Aorta (tissue), 5 donors: ENCODE measurements at places on chromosomes 5 and 9. TPM values are rescaled to one million over a fixed set of nuclear protein-coding genes. Genes with fewer than 3 reads are reported as not detected.

FAM169A gene
- total RNA-seq: 2.2 TPM

PCDHB10 gene
- 3.6 TPM for total RNA-seq

ANKRD55 gene
- total RNA-seq: 0.32 TPM

SH3TC2 gene
- 2.9 TPM for total RNA-seq

C9orf40 gene
- 3.8 TPM for total RNA-seq

- H3K27me3 ChIP-seq: no peaks in the 10 kb centered on the region
- H3K27ac ChIP-seq: no peak overlapping the region
- no peaks in the 10 kb centered on the region for H3K36me3 ChIP-seq
- DNase-seq: no peak
Measured at GRCh38 chr9:95425910-95426551, 90.7 kb downstream of the PTCH1 start.

DNA sequence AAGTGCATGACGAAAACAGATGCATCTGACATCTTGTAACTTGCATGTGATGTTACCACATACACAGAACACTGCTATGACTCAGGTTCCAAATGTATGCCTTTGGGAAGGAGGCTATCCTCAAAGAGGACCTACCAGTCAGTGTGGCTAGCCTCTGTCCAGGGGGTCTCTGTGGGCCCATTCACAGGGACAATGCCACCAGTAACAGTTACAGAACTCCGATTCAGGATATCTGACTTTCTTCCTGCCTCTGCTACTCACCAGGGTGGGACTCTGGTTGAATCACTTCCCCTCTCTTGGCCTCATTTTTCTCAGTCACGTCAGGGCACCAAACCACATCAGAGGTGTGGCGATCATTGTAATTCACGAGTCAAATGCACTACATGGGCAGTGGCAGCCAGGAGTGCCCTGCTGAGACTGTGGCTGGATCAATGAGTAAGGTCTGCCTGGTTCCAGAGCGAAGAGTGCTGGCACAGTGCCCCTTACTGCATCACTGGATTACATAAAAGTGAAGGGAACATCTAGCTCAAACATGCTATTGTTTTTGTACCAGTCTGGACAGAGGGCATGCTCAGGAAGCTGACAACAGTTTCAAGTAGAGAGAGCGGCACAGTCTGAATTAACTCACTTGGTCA lies 13.2 kb downstream of the ATOX1 start:
- no peaks in the 10 kb centered on the region for H3K27me3 ChIP-seq
- peak; percentile 77 for DNase-seq
- H3K36me3 ChIP-seq: no peaks in the 10 kb centered on the region
- H3K4me1 ChIP-seq: peaks cover 2% of the 10 kb centered on the region
- H3K4me3 ChIP-seq: no peak overlapping the region

GRCh38 chr5:177605078-177605477 lies 5.1 kb downstream of the B4GALT7 start:
- no peaks in the 10 kb centered on the region for H3K36me3 ChIP-seq
- H3K4me3 ChIP-seq: no peak overlapping the region
- H3K27me3 ChIP-seq: no peaks in the 10 kb centered on the region
- H3K27ac ChIP-seq: no peak overlapping the region
- no peaks in the 10 kb centered on the region for H3K4me1 ChIP-seq

- no peaks in the 10 kb centered on the region for H3K4me1 ChIP-seq
- no peak overlapping the region for H3K27ac ChIP-seq
- peak; percentile 59 for DNase-seq
- no peaks in the 10 kb centered on the region for H3K27me3 ChIP-seq
- no peaks in the 10 kb centered on the region for H3K36me3 ChIP-seq
Measured at GRCh38 chr9:126532951-126533925, 80.5 kb upstream of the LMX1B start.

- no peak overlapping the region for H3K4me3 ChIP-seq
- DNase-seq: no peak
- H3K27me3 ChIP-seq: no peaks in the 10 kb centered on the region
- no peak overlapping the region for H3K27ac ChIP-seq
Measured at GRCh38 chr9:5186416-5187169, 1.2 kb upstream of the INSL6 start.

DNA sequence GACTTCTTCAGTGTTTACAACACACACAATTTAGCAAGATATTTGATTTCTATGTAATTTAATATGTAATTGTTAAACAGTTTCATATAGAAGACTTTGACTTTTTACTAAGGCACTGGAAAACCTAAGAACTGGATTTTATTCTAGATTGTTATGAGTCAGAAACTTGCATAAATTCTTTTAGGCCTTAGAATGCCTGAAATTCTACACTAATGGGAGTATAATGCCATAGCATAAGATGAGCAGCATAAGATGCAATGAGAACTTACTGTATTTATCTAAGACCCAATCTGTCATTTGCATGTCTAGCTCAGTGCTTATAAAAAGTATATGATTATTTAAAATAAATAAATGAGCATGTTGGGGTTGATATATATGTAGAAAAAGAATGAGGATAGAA lies 285.2 kb downstream of the CDH12 start:
- H3K27ac ChIP-seq: no peak overlapping the region
- DNase-seq: no peak
- no peaks in the 10 kb centered on the region for H3K27me3 ChIP-seq
- no peaks in the 10 kb centered on the region for H3K36me3 ChIP-seq
- no peaks in the 10 kb centered on the region for H3K4me1 ChIP-seq
- no peak overlapping the region for H3K4me3 ChIP-seq

GRCh38 chr5:72510610-72511181 lies 3.5 kb upstream of the ZNF366 start:
- H3K4me1 ChIP-seq: peaks cover 1% of the 10 kb centered on the region
- DNase-seq: peak; percentile 85
- H3K27me3 ChIP-seq: no peaks in the 10 kb centered on the region
- H3K36me3 ChIP-seq: no peaks in the 10 kb centered on the region
- H3K27ac ChIP-seq: peak overlapping the region; percentile 46

- DNase-seq: no peak
- no peaks in the 10 kb centered on the region for H3K27me3 ChIP-seq
- H3K4me3 ChIP-seq: no peak overlapping the region
- peak overlapping the region; percentile 90 for H3K27ac ChIP-seq
- peaks cover 10% of the 10 kb centered on the region for H3K4me1 ChIP-seq
Measured at GRCh38 chr5:68265347-68265746, 49.8 kb downstream of the PIK3R1 start.

DNA sequence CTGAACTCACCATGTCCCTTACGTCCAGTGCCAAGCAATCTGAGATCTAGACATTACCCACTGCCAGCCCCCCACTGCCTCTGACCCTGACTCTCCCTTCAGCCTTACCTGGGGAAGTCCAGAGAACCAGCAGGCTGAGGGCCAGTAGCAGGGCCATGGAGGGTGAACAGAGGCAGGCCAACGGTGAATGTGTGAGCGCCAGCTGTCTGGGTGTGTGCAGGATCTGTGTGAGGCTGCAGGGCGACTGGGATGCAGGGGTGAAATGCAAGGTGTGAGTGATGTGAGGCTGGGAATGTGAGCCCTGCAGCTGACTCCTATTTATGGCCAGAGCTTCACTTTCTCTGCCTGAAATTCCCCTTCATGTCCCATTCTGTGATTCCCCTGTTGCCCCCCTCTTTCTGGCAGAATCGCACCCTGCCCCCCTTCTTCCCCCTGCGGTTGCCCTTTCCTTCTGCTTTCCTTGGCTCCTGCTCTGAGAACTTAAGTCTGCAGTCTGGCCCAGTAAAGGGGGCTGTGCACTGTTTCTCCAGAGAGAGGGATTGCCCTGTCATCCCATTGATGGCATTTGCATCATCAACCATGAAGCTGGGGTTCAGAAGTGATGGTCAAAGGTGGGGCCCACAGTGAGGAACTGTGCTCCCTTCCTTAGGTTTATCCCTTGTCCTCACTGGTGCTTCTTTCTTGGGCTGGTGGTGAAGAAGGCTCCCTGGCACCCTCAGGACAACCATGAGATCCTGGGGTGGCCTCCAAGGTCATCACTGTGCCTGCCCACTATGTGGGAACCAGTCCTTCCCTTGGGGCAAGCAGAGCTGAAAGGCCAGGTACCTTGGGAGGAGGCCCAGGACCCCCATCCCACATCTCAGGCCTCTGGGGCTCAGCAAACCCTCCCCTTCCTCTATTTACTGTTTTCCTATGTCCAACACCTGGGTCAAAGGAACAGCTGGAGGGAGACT lies at the start of gene CCL19:
TSS of gene CCL19 (minus strand) at position 294 of the 953 bp plus-strand sequence. CDS start at position 157, 137 bp downstream.
- no peaks in the 10 kb centered on the region for H3K27me3 ChIP-seq
- no peaks in the 10 kb centered on the region for H3K36me3 ChIP-seq
- no peak within 1 kb of the TSS for H3K27ac ChIP-seq
- H3K4me3 ChIP-seq: no peak within 1 kb of the TSS
- DNase-seq: no peak

DNA sequence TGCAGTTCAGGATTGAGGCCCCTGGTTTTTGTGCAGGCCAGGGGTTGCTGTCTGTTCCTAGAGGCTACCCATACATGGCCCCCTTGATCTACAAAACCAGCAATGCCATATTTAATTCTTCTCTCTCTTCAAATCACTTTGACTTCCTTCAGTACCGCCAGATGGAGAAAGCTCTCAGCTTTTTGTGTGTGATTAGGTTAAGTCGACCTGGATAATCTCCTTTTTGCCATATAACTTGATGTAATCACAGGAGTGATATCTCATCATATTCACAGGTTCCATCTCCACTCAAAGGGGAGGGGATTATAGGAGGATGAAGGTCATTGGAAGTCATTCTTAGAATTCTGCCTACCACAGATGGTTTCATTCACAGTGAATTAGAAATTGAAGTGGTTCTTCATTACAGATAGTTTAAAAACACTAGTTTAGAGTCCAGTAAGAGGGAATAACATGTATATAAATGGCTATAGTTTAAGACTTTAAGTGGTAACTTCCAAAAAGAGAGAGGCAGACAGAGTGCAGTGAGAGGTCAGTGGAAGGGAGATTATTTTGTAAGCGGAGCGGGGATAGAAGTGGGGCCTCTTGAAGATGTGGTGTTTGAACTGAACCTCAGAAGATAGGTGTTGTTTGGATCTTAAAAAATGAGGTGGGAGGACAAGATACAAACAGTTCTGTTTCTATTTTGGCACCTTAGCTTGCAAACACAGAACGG lies 85.9 kb downstream of the GALNT10 start:
- DNase-seq: no peak
- H3K4me3 ChIP-seq: no peak overlapping the region
- H3K4me1 ChIP-seq: peaks cover 5% of the 10 kb centered on the region
- H3K36me3 ChIP-seq: no peaks in the 10 kb centered on the region
- H3K27me3 ChIP-seq: no peaks in the 10 kb centered on the region

DNA sequence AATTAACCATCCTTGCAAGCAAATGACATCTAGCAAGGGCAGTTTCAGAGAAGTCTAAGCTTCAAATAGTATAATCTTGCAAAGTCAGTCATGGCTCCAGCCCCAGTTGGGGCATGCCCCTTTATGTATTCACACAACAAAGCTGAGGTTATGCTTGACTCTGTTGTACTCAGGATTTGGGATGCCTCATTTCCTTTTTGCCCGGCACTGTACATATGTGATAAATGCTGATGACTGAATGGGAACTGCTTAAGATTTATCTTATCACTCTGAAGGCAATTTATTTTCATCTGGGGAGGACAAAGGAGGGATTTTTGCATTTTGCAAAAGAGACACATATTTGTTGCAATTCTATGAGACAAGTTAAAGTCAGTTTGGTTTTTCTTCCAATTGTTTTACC lies 219.2 kb downstream of the TRPM3 start:
- no peak for DNase-seq
- H3K27me3 ChIP-seq: no peaks in the 10 kb centered on the region
- no peak overlapping the region for H3K27ac ChIP-seq
- H3K4me3 ChIP-seq: no peak overlapping the region
- peaks cover 4% of the 10 kb centered on the region for H3K4me1 ChIP-seq

DNA sequence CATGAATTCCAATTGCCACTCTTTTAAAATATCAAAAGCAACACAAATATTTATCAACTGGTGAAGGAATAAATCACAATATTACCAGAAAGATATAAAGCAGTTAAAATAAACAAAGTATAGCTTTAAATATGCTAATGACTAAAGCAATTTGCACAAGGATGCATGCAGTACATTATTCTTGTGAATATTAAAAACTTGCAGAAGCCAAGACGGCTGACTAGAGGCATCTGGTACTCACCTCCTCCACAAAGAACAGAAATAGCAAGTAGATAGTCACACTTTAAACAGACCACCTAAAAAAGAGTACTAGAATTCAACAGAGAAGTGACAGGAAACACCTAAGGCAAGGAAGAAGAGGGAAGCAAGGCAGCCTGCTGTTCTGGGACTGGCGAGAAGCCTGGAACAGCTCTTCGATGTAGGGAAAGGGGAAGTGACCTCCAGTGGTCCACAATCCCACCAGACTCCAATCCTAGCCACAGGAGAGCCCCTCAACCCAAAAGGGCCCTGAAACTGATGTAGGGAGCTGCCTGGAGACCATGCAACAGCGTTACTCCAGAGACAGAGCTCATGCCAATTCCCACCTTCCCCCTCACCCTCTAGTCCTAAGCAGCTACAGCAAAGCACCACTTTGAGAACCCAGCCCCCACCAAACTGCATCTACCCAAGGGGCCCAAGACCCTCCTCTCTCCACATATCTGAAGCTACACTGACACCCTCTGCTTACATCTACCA lies 86.3 kb downstream of the LPAR1 start:
- H3K36me3 ChIP-seq: peaks cover 1% of the 10 kb centered on the region
- no peaks in the 10 kb centered on the region for H3K27me3 ChIP-seq

- no peak for DNase-seq
- no peak overlapping the region for H3K4me3 ChIP-seq
- no peaks in the 10 kb centered on the region for H3K36me3 ChIP-seq
- H3K27ac ChIP-seq: no peak overlapping the region
- H3K27me3 ChIP-seq: no peaks in the 10 kb centered on the region
Measured at GRCh38 chr9:124415852-124416484, 726 bp upstream of the PSMB7 start.

- no peaks in the 10 kb centered on the region for H3K4me1 ChIP-seq
- H3K36me3 ChIP-seq: no peaks in the 10 kb centered on the region
- no peak overlapping the region for H3K27ac ChIP-seq
- DNase-seq: no peak
- no peaks in the 10 kb centered on the region for H3K27me3 ChIP-seq
- H3K4me3 ChIP-seq: no peak overlapping the region
Measured at GRCh38 chr5:73482383-73483136, 15.7 kb upstream of the BTF3 start.

DNA sequence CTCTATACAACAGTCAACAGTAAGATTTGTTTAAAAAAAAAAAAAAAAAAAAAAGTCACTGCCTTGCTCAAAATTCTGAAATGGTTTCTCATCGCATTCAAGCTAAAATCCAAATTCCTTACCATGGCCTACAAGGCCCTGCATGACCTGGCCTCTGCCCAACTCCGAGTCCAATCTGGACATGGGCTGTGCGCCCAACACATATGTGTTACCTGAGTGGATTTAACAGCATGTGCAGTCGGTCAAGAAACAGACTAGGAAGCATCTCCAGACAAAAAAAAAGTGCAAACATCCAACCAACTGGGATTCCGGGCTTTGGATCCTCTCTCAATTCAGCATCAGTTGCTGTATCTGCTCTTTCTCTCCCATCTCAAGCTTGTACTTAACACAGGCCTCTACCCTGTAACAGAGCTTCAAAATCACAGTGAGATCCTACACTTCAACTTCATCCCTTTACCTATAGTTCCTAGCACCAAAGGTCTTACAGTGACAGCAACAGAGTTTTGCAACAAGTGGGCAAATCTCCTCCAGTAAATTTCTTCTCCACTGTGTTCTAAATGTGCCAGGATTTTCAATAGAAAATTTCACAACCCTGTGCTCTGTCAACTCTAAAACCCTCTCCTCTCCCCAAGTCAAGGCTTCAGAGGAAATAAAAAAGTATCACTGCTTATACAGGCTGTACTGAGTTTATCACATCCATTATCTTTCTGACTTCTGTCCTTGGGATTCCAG lies 19.6 kb downstream of the ZNF608 start:
- H3K4me1 ChIP-seq: no peaks in the 10 kb centered on the region
- DNase-seq: no peak
- H3K4me3 ChIP-seq: no peak overlapping the region
- H3K27me3 ChIP-seq: no peaks in the 10 kb centered on the region
- H3K27ac ChIP-seq: no peak overlapping the region
- H3K36me3 ChIP-seq: no peaks in the 10 kb centered on the region
